Activated B cell treated with CpG ODN at 0.5 μM for 24 hours (primary cell): ENCODE measurements at places on chromosomes 2 and 18.
A peak's percentile ranks its signal among the peaks of the same experiment; 100 is the strongest.

DNA sequence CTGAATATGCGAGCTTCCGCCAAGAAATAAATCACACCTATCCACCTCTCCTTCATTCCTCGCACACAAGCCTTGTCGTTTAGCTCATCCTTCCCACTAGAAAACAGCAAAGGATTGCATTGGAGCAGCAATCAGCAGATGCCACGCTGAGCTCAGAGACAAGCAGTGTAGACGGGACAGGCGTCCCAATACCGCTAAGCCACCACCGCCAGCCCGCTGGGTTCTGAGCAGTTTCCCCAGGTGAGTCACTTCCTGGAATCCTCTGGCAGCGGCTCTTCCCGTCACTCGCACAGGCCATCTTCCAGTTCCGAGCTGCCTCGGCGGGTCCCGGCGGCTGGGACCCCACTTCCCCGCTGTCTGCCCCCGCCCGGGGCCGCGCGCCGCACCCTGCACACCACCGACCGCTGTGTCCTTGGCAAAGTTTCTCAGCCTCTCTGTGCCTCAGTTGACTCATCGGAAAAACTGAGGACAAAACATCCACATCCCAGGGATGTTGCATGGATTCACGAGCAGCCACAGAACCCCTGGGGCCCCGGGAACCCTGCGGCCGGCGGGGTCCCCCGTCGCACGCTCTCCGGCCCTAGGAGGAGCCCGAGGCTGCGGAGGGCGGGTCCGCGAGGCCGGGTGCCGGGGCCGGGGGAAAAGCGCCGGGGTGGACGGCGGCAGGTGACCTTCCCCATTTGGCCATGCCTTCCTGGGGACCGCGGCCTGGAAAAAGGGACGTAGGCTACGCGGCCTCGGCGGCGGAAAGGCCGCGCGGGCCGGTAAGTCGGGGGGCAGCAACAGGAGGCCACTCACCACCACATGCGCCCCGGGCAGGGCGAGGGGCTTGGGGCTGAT lies 573 bp downstream of the KDSR start:
- DNase-seq: peak; percentile 43

DNA sequence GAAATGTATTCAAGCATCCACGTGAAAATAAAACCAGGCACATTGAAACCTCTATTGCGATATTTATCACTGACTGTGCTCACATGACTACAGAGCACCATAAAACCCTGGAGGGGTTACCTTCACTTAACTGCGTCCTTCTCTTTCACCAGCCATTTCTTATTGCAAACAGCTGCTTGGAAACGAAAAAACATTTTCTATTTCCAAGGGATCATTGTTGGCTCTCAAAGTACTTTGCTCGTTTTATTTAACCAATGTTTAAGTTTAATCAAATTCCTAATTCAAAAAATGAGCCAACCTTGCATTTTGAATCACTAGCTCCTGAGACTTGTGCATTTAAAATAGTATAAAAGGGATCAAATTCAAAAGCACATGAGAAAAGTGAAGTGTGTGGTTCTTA lies 134.4 kb downstream of the OSR1 start:
- DNase-seq: no peak

- DNase-seq: no peak
These were observed 5.9 kb upstream of the RAX start for GRCh38 chr18:59279193-59279592.

GRCh38 chr2:38092196-38092902 lies 16.4 kb upstream of the CYP1B1 start:
- DNase-seq: no peak

DNA sequence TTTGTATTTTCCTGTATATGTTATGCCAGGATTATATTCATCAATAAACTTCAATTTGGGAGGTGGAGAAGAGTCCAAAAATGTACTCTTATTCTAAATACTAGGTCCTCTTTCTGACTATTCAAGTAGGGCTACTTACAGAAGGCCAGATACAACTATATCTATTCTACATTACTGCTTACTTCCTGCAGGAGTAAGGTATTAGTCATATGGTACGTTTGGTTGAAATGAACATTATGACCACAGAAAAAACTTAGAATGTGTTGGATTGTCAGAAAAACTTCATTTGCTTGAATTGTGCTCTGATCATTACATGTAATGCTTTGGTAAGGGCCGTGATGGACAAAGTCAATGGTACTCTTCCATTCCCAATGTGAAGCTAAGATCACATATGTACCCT lies 35.0 kb downstream of the STAT4 start:
- DNase-seq: no peak

DNA sequence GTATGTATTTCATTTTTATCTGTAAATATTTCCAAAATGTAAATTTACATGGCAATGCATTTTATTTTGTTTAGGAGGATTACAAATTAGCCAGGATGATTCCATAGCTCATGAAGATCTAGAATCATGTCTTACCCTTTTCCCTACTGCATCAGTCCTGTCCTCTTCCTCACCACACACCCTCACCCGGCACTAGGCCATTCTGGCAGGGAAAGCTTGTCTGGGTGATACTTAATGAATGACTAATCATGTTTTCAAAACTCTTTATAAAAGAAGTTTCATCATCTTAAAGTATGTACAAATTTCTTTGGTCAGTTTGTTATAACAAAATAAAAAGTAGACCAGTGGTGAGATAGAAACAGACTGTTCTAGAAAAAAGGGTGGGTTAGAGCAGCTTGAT lies 283.3 kb upstream of the VWC2L start:
- DNase-seq: no peak

- peak; percentile 62 for DNase-seq
These were observed 71.0 kb downstream of the ARL4C start for GRCh38 chr2:234425639-234426603.

GRCh38 chr2:126527836-126528490 lies 128.0 kb upstream of the GYPC start:
- peak; percentile 28 for DNase-seq

GRCh38 chr2:168495524-168495923 lies 39.5 kb downstream of the CERS6 start:
- DNase-seq: no peak

GRCh38 chr18:69259282-69259681 lies 141.4 kb upstream of the DOK6 start:
- DNase-seq: no peak

- DNase-seq: no peak
These were observed 7.9 kb downstream of the MAP2 start for GRCh38 chr2:209431701-209432100.

GRCh38 chr2:64461271-64462058 lies 7.5 kb downstream of the LGALSL start:
- DNase-seq: no peak

- DNase-seq: no peak
These were observed 401.4 kb downstream of the NBAS start for GRCh38 chr2:15159751-15160177.

- DNase-seq: no peak
These were observed at the start of gene ARHGEF4 for GRCh38 chr2:130836501-130837174. ARHGEF4 (plus strand) TSS chr2:130836914; CDS start chr2:130836954, 40 bp downstream.

DNA sequence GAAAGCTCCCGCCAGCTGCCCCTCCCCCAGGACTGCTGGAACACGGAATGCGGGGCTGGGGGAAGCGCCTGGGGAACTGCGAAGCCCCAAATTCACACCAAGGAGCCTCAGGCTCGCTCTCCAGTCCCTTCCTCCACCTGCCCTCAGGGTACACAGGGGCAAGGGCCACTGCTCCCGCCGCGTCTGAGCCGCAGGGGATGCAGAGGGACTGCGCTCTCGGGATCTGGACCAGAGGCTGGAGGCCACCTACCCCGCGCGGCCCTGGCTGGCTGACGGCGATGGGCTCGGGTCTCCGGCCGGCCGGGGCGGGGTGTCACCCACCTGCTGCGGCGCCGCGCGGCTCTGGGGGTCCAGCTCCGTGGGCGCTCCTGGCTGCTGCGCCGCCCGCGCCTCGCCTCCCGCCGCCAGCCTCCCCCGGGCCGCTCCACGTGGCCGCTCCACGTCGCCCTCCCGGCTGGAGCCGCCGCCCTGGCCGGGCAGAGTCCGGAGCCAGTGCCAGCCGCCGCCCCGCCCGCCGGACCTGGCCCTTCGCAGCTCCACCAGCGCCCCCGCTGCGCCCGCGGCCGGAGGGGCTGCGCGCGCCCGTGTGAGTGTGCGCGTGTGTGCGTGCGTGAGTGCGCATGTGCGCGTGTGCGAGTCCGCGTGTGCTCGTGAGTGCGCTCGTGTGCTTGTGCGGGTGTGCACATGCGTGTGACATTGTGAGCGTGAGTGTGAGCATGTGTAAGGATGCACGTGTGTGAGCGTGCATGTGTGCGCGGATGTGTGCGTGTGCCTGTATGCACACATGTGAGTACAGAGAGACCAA lies at the start of gene CGREF1:
Gene CGREF1, minus strand, starts transcription at position 604 of the 805 bp plus-strand sequence. CDS start 14,762 bp downstream, outside the sequence.
- no peak for DNase-seq

DNA sequence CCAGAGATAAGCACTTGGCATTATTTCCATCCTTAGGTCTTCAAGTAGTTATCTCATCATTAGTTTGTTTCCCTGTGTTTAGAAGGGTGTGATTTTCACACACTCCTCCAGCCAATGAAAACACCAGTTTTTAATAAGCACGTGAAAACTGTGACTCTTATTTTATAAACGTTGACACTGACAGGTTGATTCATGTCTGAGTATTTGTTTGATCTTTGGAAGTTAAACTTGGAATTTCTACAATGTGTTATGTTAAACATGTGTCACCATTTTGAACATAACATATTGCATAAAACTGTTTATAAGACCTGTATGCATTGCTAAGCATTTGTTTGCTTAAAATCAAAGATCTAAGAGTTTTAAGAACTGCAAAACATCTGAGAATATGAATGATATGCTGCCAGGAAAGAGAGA lies 27.6 kb downstream of the SLC40A1 start:
- no peak for DNase-seq

DNA sequence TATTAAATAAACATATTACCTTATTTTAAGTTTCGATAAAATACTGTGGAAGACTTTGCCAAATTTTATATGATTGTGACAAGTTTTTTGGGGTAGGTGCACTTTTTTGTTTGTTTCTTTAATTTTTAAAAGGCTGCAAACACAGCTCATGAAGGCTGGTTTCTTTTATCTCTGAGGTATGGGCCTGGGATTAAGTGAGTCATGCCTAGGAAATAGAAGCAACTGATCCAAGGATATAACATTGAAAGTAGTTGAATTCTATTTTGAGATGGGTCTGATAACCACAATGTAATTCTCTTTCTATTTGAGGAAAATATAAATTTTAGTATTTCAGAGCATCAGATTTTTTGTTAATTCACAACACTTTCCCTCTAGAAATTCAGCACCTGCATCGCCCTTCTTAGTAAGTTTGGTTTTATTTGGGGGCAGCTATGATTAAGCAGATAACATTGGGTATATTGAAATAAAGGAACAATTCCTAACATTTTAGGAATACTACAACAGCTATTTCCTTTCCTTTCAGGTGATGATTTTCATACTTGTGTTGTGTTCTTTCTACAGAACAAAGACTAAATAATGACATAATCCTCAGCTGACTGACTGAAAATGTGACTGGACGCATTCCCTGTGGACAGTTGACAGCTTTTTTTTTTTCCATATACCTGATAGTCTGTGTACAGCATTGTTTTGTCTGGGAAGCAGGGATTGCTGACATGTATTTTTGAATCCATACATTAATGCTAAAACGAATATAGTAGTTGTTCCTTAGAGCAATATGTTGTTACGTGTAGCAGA lies 16.8 kb downstream of the RBM45 start:
- DNase-seq: no peak

DNA sequence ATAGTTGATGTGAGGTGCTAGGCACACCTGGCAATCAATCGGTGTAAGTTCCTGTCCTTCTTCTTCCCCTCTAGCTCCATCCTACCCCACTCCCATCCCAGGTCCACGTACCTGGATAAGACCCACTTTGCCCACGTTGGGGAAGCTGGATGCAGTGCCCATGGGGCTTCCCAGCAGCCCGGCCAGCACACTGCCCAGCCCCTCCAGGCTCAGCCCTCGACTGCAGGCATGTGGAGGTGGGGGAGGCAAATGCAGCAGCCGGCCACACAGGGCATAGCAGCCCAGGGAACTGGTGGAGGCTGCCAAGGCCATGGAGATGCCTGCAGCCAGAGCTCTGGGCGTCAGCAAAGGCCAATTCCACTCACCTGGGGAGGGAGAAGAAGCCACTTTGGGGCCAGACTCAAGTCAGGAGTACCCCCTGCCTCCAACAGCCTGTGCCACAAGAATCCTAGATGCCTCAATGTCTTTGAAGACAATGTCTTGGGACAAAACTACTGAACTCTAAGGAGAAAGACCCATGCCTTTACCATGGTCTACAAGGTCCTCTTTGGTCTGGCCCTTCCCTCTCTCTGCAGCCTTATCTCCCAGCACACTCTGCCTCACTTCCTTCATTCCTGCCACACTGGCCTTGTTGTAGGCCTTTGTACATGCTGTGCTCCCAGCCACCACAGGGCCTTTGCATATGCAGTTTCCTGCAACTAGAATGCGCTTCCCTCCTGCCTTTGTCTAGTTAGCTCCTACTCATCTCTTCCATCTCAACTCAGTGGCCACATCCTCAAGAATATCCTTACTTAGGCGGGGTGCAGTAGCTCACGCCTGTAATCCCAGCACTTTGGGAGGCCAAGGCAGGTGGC lies 4.5 kb downstream of the SLC23A3 start:
- DNase-seq: no peak

DNA sequence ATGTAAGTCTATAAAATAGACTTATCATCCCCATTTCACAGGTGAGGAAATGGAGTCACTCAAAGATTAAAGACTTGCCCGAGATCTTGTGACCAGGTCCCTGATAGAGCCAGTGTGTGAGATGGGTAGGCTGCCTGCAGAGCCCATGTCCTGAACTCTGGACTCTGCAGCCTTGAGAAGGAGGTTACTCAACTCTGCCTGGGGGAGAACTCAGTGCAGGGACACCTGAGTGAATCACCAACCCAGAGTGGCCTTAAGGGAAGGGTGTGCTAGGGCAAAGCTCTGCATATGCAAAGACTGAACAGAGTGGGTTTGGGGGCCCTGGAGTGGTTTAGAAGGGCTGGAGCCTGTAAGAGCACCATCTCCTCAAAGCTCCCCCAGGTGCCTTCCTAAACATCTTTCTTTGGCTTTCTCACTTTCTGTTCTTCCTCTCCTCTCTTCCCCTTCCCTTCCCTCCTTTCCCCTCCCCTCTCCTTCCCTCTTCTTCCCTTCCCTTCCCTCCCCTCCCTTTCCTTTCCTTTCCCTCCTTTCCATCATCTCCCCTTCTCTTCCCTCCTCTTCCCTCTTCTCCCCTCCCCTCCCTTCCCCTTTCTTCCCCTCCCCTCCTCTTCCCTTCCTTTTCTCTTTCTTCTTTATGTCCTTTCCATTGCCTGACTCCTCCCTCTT lies 67.6 kb downstream of the CELF4 start:
- no peak for DNase-seq

DNA sequence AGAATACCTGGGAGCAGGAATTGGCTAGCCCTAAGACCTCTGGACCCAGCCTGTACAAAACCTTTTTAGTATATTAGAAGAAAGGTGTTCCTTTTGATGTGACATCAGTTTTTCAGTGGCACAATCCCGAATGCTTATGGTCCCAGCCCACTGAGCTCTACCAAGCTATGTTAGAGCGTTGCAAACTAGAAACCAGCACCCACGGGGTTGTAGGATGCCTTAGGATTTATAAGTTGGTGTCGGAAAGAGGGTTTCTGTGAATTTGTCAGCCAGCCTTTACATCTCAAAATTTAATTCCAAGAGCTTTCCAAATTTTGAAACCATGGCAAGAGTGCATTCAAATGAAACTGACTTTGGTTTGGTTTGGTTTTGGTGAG lies 499 bp upstream of the LMAN1 start:
- no peak for DNase-seq
